ENCODE measurements at places on chromosomes 7 and 10.

- DNase-seq: no peak
These were observed 41.6 kb downstream of the HK1 start for GRCh38 chr10:69319841-69320316.

- no peak for DNase-seq
These were observed 16.0 kb downstream of the GRIFIN start for GRCh38 chr7:2460188-2460587.

- peak; percentile 23 for DNase-seq
These were observed 431.6 kb upstream of the GALNT17 start for GRCh38 chr7:70700055-70700940.

DNA sequence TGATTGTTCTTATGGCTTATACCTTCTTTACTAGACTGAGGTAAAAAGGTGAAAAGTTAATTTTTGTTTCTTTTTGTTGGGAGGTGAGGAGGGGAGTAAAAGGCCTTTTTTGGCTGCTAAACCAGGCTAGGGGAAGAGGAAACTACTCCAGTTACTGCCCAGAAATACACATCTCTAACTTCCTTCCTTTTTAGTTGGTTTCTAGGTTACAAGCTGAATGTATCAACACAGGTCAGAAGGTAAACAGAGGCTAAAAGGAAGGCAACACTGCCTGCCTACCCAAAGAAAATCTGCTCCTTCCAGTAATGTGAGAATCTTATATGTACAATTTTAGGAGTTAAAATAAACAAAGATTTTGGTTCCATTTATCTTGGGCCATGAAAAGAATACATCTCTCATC, 140.4 kb downstream of the NRBF2 start:
- DNase-seq: no peak

DNA sequence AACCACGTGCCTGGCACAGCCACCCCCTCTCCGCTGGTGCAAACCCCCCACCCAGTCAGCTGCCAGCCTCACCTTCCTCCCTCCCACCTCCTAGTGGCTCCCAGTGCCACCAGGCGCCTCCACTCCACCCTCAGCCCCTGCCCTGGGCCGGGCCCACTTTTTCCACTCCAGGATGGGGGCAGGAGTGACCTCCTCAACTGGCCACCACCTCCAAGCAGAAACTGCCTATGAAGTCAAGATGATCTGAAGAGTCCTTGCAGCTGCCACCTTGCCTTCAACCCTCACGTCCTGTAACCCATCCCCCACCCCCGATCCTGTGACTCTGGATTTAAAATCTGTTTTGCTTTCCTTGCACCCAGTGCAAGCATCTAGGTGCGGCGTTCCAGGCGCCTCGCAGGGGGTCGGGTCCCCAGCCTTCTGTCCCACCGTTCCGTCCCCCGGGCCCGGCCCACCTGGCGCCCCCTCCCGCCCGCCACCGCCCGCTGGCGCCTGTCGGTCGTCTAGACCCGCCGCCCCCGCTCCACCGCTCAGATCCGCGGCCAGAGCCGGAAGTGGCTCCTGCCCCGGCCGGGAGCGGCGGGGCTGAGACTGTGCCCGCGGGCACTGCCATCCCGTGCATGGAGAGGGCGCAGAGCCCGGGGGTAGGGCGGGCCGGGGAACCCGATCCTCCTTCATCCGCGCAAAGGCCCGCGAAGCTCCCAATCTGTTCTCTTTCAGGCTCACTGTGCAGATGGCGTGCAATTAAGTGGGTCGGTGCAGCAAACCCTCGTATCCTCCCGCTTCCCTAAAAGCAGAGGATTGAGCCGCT, 51.2 kb upstream of the GTF2I start:
- DNase-seq: peak; percentile 59

DNA sequence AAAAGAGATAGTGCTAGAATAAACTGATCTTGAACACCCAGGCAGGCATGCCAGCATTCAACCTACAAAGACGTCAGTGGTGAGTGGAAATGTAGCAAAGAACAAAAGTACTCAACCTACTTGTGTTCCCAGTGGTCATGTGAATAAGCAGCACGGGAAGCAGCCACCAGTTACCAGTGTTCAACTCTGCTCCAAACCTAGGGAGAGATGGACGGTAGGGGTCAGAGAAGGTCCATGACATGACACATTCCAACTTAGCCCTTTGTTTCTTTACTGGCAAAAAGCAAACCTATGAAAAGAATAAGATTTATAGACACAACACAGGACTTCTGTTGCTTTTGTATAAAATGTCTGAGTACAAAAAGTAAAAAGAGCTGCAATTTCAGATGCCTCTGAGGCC, 511.4 kb downstream of the XPNPEP1 start:
- DNase-seq: no peak
